HS-27A (cell line): ENCODE measurements at places on chromosomes 7 and 10.

GRCh38 chr10:72087969-72088888 lies at the start of gene SPOCK2:
Gene SPOCK2, minus strand, starts transcription at chr10:72088551. Its CDS starts 223 bp downstream, at chr10:72088328.
- DNase-seq, result no peak

- DNase-seq, result no peak
Measured at GRCh38 chr10:113362645-113363091, 190.2 kb upstream of the HABP2 start.

DNA sequence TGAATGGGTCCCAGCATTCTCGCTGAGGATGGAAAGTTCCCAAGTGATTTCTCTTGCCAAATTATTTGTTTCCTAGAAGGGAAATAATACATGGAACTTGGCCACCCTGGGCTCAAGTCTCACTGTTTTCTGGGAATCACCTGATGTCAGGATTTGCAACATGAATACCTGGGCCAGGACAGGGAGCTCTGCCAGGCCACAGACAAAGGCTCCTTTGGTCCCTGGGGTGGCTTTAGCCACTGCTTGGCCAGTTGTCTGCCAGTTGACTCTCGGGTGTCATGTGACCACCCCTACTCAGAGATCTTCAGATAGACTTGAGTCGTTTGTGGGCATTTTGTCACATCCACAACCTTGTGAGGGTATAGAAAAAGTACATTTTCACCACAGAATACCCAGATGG lies 258.0 kb upstream of the HABP2 start:
- DNase-seq, result no peak

DNA sequence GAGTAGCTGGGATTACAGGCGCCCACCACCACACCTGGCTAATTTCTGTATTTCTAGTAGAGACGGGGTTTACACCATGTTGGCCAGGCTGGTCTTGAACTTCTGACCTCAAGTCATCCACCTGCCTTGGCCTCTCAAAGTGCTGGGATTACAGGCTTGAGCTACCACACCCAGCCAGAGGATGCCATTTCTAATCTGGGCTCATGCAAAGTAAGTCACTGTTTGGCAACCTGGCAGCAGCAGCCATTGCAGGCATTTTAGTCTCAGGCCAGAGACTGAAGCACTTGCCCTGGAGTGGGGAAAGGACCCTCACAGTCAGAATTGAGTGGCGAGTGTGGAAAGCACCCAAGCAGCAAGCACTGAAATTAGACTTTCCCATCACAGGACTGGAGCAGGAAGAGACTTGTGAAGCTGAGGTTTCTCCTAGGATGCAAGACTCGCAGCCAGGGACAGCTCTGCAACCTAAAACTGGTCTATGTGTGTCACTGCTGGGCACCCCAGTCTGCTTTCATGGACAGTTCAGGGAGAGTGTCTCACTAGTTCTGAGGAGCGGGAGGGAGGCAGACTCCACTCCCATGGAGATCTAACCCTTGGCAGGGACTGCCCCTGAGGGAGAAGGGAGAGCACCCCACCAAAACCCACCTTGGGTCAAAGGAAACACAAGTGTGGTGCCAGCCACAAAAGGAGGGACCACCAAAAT lies 27.6 kb downstream of the SNX13 start:
- DNase-seq, result no peak

- DNase-seq, result no peak
Measured at GRCh38 chr7:98483964-98484545, 83.2 kb upstream of the BAIAP2L1 start.

GRCh38 chr7:129574487-129574886 lies 37.0 kb upstream of the NRF1 start:
- DNase-seq, result no peak

DNA sequence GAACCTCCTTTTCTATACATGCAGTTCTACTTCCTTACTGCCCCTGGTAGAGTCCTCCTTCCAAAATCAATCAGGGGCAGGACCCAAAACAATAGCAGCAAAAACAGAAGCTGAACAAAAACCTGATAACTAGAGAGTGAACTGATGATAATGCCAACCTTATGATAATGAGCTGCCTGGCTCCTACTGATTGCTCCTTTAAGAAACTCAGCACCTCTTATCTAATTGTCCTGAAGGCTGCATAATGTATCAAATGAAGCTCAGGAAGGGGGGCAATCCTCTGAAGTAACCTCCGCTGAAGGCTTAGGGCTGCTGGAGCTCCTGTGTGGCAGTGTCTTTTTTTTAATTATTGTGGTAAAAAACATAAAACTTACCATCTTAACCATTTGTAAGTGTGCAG lies 257.0 kb downstream of the PHTF2 start:
- DNase-seq, result no peak

DNA sequence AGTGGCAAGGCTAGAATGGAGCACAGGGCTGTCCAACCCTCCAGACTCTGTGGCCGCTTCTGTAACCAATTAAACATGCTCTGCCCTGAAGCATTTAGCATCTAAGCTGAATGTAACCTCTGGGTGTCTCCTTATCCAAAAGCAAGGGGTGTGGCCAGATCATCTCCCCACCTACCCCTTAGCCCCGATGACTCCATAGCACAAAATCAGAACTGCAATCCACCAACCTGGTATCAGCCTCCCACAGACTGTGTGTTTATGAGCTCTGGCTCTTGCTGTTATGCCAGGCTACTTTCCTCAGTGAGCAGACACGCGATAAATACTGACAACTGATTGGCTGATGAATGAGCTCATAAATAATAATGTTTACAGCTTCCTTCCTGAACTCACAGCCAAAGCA lies 3.2 kb downstream of the FRMD4A start:
- no peak for DNase-seq

GRCh38 chr10:5168897-5169420 lies 16.0 kb downstream of the AKR1C8 start:
- no peak for DNase-seq

DNA sequence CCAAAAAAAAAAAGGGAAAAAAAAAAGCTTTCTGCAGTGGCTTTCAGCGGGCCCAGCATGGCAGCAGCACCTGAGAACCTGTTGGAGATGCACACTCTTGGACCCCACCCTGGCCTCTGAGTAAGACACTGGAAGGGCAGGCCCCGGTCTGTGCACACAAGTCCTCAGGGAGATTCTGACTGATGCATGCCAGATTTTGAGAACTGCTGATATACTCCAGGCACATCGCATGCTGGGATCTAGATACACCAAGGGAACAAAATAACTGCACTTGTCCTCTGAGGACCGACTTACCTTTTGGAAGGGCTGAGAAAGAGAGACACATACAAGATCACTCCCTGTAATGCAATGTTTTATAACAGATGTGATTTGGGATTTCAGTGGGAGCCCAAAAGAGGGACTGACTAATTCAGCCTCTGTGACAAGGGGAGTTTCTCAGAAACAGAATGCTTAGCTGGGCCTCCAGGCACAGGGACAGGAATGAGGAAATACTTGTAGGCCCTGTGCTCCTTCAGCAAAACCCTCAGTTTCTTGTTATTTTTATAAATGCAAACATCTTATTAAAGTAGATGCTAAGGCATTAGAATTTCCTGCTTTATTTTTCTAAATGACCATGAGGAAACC lies 8.2 kb downstream of the EGFR start:
- DNase-seq, result no peak

- no peak for DNase-seq
Measured at GRCh38 chr7:158424531-158424930, 163.1 kb downstream of the PTPRN2 start.

GRCh38 chr7:91193141-91193540 lies 71.1 kb upstream of the FZD1 start:
- peak; percentile 9 for DNase-seq
